Cardiac muscle cell (in vitro differentiated cells and primary cell): ENCODE measurements at places on chromosomes 3 and 15. TPM values are rescaled to one million over a fixed set of nuclear protein-coding genes. Genes with fewer than 3 reads are reported as not detected.

The SLC12A1 gene
- 0.04 TPM in 1 of 2 replicates, not detected in the other for total RNA-seq

GRCh38 chr3:152399374-152399773 lies 130.6 kb downstream of the MBNL1 start:
- DNase-seq = no peak
- peaks cover 56% of the 10 kb centered on the region for H3K4me1 ChIP-seq
- no peaks in the 10 kb centered on the region for H3K36me3 ChIP-seq
- H3K27me3 ChIP-seq = no peaks in the 10 kb centered on the region

GRCh38 chr3:62041681-62042080 lies 331.7 kb downstream of the FEZF2 start:
- no peak overlapping the region for H3K27ac ChIP-seq
- H3K4me1 ChIP-seq = no peaks in the 10 kb centered on the region
- no peaks in the 10 kb centered on the region for H3K36me3 ChIP-seq
- no peak overlapping the region for H3K4me3 ChIP-seq

DNA sequence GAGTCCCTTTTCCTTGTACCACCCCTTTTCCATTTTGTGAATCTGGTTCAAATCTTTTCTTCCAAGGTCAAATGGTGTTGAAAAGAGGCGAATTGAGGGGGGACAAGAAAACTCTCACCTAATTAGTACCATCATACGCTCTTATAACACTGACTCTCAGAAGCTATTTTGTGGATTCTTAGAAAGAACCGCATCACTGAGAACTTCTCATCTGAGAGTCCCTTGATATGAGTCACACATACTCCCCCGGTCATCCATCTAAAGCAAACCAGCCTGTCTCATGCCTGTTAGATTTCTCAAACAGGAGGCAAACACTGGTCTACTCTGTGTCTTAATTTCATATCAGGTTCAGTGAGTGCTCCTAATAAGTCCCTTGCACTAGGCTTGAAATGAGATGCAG lies 76.5 kb upstream of the SPRED1 start:
- no peaks in the 10 kb centered on the region for H3K36me3 ChIP-seq
- no peak overlapping the region for H3K4me3 ChIP-seq

- no peak overlapping the region for H3K27ac ChIP-seq
- DNase-seq = no peak
- H3K36me3 ChIP-seq = no peaks in the 10 kb centered on the region
- H3K4me3 ChIP-seq = no peak overlapping the region
- H3K4me1 ChIP-seq = no peaks in the 10 kb centered on the region
Observed at GRCh38 chr3:18687286-18687685, 262.1 kb upstream of the SATB1 start.

The MRPL3 gene
- total RNA-seq = 74.2 and 74.4 TPM in 2 replicates

DNA sequence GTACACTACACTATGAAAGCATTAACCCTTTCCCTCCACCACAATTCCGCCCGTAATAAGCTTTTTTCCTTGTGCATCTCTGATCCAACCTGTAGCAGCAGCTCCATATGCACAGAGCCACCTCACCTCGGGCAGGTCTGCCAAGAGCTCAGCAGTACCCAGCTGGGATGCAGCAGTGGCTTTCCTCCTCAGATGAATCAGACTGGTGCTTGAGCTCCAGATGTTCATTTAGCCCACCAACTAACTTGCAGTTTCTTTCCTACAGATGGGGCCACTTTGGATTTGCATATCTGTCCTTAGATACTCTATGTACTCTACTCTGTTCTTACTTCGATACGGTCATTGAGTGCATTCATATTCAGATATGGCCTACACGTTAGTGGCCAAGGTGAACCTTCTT lies 14.8 kb upstream of the FSIP1 start:
- no peak overlapping the region for H3K27ac ChIP-seq
- no peak for DNase-seq
- H3K4me1 ChIP-seq = no peaks in the 10 kb centered on the region
- no peak overlapping the region for H3K4me3 ChIP-seq

- H3K4me3 ChIP-seq = no peak overlapping the region
- peaks cover 12% of the 10 kb centered on the region for H3K4me1 ChIP-seq
- H3K27me3 ChIP-seq = no peaks in the 10 kb centered on the region
- peak overlapping the region; percentile 21 for H3K27ac ChIP-seq
- H3K36me3 ChIP-seq = no peaks in the 10 kb centered on the region
- peak; percentile 70 for DNase-seq
Observed at GRCh38 chr15:75694241-75695182, 18.1 kb downstream of the CSPG4 start.

The PLA2G4D gene
- 0.03 TPM in 1 of 2 replicates, not detected in the other for total RNA-seq

- H3K27me3 ChIP-seq = no peaks in the 10 kb centered on the region
- peaks cover 25% of the 10 kb centered on the region for H3K4me1 ChIP-seq
- no peak for DNase-seq
- H3K27ac ChIP-seq = no peak overlapping the region
- no peaks in the 10 kb centered on the region for H3K36me3 ChIP-seq
- H3K4me3 ChIP-seq = no peak overlapping the region
Observed at GRCh38 chr3:195128255-195129071, 142.5 kb downstream of the XXYLT1 start.

GRCh38 chr15:100941536-100941935 lies 22.4 kb downstream of the LRRK1 start:
- H3K27me3 ChIP-seq = no peaks in the 10 kb centered on the region
- H3K4me3 ChIP-seq = no peak overlapping the region
- H3K36me3 ChIP-seq = no peaks in the 10 kb centered on the region
- H3K4me1 ChIP-seq = no peaks in the 10 kb centered on the region

DNA sequence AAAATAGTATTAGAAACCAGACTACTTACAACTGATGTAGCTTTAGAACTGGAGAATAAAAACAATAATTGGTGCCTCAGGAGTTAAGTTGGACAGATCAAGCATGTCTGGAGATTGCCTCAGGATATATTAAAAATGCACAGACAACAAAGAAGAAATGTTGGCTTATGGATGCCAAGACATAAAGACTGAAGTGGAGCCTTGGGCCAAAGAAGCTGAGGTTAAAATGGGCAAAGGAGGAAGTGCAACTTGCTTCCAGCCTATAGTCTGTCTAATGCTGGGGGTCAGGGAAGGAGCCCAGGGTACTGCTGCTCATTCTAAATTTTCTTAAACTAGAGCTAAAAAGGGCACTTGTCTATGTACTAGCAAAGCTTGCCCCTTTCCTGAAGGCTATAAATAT lies 77.5 kb downstream of the ESYT3 start:
- H3K4me1 ChIP-seq = peaks cover 8% of the 10 kb centered on the region
- peaks cover 6% of the 10 kb centered on the region for H3K36me3 ChIP-seq
- H3K4me3 ChIP-seq = no peak overlapping the region
- no peak for DNase-seq
- H3K27me3 ChIP-seq = no peaks in the 10 kb centered on the region

The KNL1 gene
- total RNA-seq = 1.7 and 15.2 TPM in 2 replicates

GRCh38 chr15:85351965-85352364 lies 28.4 kb upstream of the AKAP13 start:
- H3K27me3 ChIP-seq = no peaks in the 10 kb centered on the region
- no peak overlapping the region for H3K4me3 ChIP-seq
- H3K36me3 ChIP-seq = no peaks in the 10 kb centered on the region

The AP3B2 gene
- total RNA-seq = 3.0 TPM in 2 replicates

DNA sequence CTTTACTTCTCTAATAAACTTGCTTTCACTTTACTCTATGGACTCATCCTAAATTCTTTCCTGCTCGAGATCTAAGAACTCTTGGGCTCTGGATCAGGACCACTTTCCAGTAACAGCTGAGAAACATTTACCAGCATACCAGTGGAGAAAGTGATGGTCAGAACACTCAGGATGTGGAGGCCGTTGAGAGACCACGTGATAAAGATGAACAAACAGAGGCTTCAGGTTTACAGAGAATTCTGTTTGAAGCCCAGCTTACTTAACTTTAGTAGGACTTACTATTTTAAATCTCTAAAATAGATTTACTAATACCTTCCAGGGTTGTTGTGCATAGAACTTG lies 57.0 kb downstream of the FRMD4B start:
- H3K27me3 ChIP-seq = no peaks in the 10 kb centered on the region
- H3K4me1 ChIP-seq = peaks cover 8% of the 10 kb centered on the region
- H3K27ac ChIP-seq = no peak overlapping the region
- no peak for DNase-seq

The ZNF860 gene
- not detected in 2 replicates for total RNA-seq

DNA sequence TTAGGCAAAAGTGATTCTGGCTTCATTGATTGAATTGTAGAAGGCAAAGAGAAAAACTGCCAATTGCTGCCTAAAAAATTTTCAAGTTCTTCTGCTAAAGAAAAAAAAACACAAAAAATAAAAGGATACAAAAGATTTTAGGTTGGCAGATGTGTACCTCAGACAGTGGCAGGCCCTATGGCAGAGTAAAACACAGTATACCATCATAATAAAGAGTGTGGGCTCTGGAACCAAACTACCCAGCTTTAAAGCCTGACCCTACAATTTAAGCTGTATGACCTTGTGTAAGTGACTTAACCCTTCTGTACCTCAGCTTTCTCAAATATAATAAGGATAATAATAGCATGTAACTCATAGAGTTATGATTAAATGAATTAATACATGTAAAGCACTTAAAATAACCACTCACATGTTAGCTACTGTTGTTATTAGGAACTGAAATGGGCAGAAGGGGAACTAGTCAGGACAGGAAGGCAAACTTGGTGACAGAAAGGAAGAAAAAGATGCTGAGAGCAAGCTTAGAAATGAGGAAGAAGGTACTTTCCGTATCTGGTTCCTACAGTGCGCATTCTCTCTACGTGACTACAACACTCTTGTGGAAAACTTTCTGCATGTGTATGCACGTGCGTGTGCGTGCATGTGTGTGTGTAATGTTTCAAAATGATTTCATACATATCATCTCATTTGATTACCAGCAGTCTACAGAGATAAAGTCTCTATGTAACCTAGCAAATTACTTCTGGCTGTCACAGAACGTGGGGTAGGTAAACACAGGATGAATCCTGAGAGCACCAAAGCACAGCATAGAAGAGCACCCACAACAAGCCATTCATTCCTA lies 13.6 kb upstream of the GATM start:
- no peak for DNase-seq
- H3K27ac ChIP-seq = no peak overlapping the region
- H3K4me1 ChIP-seq = peaks cover 9% of the 10 kb centered on the region
- no peak overlapping the region for H3K4me3 ChIP-seq
- no peaks in the 10 kb centered on the region for H3K36me3 ChIP-seq

DNA sequence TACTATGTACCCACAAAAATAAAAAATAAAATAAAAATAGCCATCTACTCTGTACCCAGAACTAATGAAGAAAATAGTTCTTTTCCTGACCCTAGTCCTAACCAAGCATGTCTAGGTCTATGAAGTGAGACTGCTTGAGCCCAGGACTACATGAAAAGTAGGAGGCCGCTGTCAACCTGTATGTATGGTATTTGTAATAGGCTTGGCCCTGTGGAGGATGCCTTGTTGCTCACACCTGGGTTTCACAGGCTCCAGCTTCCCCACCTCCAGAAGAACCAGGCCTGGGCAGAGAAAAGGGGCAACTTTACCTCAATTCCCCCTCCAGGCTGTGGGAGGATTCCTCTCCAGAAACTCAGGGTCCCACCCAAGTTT lies 6.8 kb upstream of the PKM start:
- no peak overlapping the region for H3K27ac ChIP-seq
- H3K4me1 ChIP-seq = no peaks in the 10 kb centered on the region
- H3K36me3 ChIP-seq = peaks cover 27% of the 10 kb centered on the region
- no peaks in the 10 kb centered on the region for H3K27me3 ChIP-seq
- H3K4me3 ChIP-seq = no peak overlapping the region
- no peak for DNase-seq

The AGBL1 gene
- 0.04 and 0.06 TPM in 2 replicates for total RNA-seq

DNA sequence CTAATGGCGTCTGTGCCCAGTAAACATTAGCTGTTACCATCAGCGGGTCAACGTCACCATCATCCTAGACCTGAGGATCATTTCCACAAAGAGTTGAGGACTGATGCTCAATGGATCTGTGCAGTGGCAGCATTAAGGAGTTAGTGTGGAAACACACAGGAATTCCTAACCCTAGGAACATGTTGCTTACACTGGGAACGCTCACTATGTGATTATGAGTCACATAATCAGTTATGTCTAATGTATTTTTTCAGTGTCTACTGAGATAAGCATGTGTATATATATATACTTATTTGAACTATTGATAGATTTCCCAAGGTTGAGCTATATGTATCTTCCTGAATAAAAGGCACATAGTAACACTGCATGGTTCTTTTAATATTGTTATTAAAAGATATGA lies 19.0 kb downstream of the ARNT2 start:
- DNase-seq = peak; percentile 12
- no peaks in the 10 kb centered on the region for H3K4me1 ChIP-seq
- no peaks in the 10 kb centered on the region for H3K36me3 ChIP-seq
- no peaks in the 10 kb centered on the region for H3K27me3 ChIP-seq
- no peak overlapping the region for H3K27ac ChIP-seq

The CPN2 gene
- total RNA-seq = 0.36 and 0.56 TPM in 2 replicates

GRCh38 chr3:184382326-184383032 lies 2.6 kb downstream of the CHRD start:
- H3K27ac ChIP-seq = no peak overlapping the region
- H3K4me1 ChIP-seq = peaks cover 2% of the 10 kb centered on the region
- H3K4me3 ChIP-seq = no peak overlapping the region
- DNase-seq = no peak
- no peaks in the 10 kb centered on the region for H3K36me3 ChIP-seq

- H3K27me3 ChIP-seq = peaks cover 23% of the 10 kb centered on the region
- H3K4me1 ChIP-seq = no peaks in the 10 kb centered on the region
- no peak overlapping the region for H3K27ac ChIP-seq
- H3K4me3 ChIP-seq = no peak overlapping the region
- H3K36me3 ChIP-seq = no peaks in the 10 kb centered on the region
Observed at GRCh38 chr3:54817628-54818027, 110.2 kb downstream of the LRTM1 start.

GRCh38 chr15:50810128-50810527 lies 44.6 kb upstream of the SPPL2A start:
- no peaks in the 10 kb centered on the region for H3K36me3 ChIP-seq
- H3K27ac ChIP-seq = no peak overlapping the region
- DNase-seq = no peak
- H3K27me3 ChIP-seq = no peaks in the 10 kb centered on the region
- H3K4me3 ChIP-seq = no peak overlapping the region

DNA sequence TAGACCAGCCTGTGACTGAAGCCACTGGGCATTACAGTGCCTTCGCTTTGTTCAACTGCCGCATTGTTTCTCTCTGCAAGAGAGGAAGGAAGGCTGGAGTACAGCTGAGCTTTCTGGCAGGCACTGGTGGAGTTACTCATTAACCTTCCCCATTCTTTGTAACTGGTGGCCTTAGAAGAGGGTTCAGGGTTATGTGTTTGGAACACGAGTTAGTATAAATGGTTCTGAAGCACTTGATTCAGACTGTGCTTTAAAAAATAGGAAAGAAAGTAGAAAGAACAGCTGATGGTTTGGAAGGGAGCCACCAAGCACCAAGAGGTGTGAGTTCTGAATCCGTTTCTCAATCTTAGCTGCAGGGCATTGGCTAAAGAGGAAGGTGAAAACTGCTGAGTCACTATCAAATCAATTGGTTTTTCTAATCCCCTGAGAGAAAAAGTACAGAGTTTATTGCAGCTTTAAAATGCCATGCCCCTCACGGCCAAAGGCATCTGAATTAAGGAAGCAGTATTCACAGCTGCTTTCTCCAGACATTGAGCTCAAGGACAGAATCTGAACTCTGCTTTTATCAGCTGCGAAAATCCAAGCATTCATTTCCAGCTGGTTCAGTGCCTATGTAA lies 3.6 kb downstream of the HGD start:
- no peaks in the 10 kb centered on the region for H3K27me3 ChIP-seq
- no peaks in the 10 kb centered on the region for H3K36me3 ChIP-seq
- no peaks in the 10 kb centered on the region for H3K4me1 ChIP-seq
- H3K27ac ChIP-seq = no peak overlapping the region
- peak; percentile 88 for DNase-seq
